Thyroid gland (tissue), 4 donors: ENCODE measurements at places on chromosomes 3 and 15. TPM values are rescaled to one million over a fixed set of nuclear protein-coding genes. Genes with fewer than 3 reads are reported as not detected.

Gene RAB7A
- 111 TPM for total RNA-seq

Gene PRSS50
- total RNA-seq: 2.5 TPM

Gene TBC1D2B
- total RNA-seq: 32.8 TPM

Gene MRPL3
- 121 TPM for total RNA-seq

Gene NPAP1
- total RNA-seq: 1.5 TPM

Gene GOLGA8O
- 2.6 TPM for total RNA-seq

Gene STRA6
- not detected for total RNA-seq

Gene FAH
- total RNA-seq: 30.2 TPM

Gene ANKDD1A
- 11.9 TPM for total RNA-seq

Gene ZIC4
- total RNA-seq: not detected

DNA sequence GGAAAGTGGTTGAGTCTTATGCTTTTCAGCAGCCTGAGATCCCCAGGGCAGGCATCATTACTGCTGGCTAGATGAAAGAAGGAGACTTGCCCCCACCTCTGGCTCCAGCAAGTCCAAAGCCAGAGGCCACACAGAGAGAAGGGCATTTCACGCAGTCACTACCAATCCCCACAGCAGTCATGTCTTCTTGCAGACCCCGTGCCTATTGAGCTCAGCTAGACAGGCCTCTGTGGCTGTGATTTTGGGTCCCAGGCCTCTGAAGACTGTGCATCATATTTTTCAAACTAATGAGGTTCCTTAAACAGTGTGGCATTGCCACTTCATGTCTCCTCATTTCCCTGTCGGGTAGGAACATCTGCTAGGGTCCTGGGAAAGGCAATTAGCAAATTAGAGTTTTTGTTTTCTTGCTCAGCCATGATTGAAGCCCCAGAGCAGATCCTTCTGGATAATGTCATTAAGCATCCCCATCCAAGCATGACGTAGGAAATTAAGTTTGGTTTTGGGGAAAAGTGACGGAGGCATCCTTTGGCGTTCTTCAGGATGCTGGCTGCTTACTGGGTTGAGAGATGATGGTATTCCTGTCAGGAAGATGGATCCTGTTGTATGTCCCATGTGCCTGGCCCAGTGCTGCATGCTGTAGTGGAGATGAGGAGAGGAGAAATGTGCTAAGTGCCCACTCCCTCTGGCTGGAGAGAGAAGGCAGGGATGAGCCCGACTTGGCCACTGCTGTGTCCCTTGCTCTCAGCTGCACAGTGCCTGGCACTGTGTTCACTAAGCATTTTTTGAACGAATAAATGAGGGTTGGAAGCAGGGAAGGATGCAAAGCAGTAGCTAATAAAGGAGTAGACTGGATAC lies 7.0 kb downstream of the SPSB4 start:
- H3K36me3 ChIP-seq: no peaks in the 10 kb centered on the region
- no peak overlapping the region for H3K27ac ChIP-seq
- H3K27me3 ChIP-seq: no peaks in the 10 kb centered on the region
- no peak overlapping the region for H3K4me3 ChIP-seq
- H3K4me1 ChIP-seq: no peaks in the 10 kb centered on the region

DNA sequence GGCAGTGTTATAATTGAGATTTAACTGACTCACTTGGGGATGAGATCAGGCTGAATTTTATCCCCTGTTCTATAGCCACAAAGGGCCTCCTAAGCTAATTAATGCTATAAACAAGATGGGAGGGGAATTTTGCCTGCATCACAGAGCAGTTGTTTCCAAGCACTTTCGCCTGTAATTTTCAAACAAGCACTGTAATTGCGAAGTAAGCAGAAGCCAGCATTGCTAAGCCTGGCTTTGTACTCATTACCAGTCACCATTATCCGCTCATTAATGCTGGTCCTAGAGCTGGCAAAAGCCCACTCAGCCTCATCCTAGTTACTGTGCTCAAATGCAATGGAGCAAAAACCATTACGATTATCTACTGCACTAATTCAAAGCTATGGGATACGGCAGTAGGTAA lies 356.6 kb upstream of the UBE2E2 start:
- DNase-seq: no peak
- no peaks in the 10 kb centered on the region for H3K36me3 ChIP-seq
- H3K27ac ChIP-seq: no peak overlapping the region
- no peaks in the 10 kb centered on the region for H3K27me3 ChIP-seq

- no peaks in the 10 kb centered on the region for H3K4me1 ChIP-seq
- H3K4me3 ChIP-seq: no peak overlapping the region
- H3K27ac ChIP-seq: no peak overlapping the region
- no peak for DNase-seq
- no peaks in the 10 kb centered on the region for H3K27me3 ChIP-seq
Measured at GRCh38 chr15:66948294-66948693, 117.1 kb upstream of the SMAD3 start.

- no peaks in the 10 kb centered on the region for H3K36me3 ChIP-seq
- no peak overlapping the region for H3K27ac ChIP-seq
- peak; percentile 33 for DNase-seq
- no peaks in the 10 kb centered on the region for H3K27me3 ChIP-seq
Measured at GRCh38 chr3:161413127-161413854, 42.0 kb upstream of the SPTSSB start.

DNA sequence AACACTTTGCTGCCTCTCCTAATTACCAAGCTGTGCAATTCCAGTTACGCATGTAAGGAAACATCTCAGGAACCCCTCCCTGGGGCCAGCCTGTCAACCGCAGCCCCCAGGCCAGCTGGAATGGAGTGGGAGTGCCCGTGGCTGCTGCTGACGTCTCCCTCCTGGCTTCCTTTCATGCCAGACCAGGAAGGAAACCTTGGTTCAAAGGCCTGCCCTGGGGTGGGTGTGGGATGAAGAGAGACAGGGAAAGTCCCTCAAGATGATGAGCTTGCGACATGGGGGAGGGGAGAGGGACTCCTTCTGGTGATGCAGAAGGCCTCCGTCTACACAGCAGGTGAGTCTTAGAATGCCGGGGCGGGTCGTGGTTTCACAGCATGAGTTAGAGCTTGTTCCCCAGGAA lies 11.4 kb upstream of the CYP11A1 start:
- no peaks in the 10 kb centered on the region for H3K36me3 ChIP-seq
- H3K4me3 ChIP-seq: no peak overlapping the region
- no peaks in the 10 kb centered on the region for H3K27me3 ChIP-seq
- no peak for DNase-seq
- H3K27ac ChIP-seq: no peak overlapping the region

- H3K4me1 ChIP-seq: peaks cover 22% of the 10 kb centered on the region
- peak overlapping the region; percentile 61 for H3K27ac ChIP-seq
- no peaks in the 10 kb centered on the region for H3K36me3 ChIP-seq
- peak; percentile 57 for DNase-seq
Measured at GRCh38 chr3:55487381-55488241, 505 bp upstream of the WNT5A start.

GRCh38 chr3:131067983-131068382 lies 41.3 kb downstream of the NEK11 start:
- no peaks in the 10 kb centered on the region for H3K27me3 ChIP-seq
- no peaks in the 10 kb centered on the region for H3K4me1 ChIP-seq
- no peak overlapping the region for H3K4me3 ChIP-seq
- H3K27ac ChIP-seq: no peak overlapping the region

- H3K27ac ChIP-seq: no peak within 1 kb of the TSS
- H3K4me3 ChIP-seq: no peak within 1 kb of the TSS
- H3K4me1 ChIP-seq: no peaks in the 10 kb centered on the region
- H3K27me3 ChIP-seq: no peaks in the 10 kb centered on the region
- H3K36me3 ChIP-seq: no peaks in the 10 kb centered on the region
Measured at GRCh38 chr3:116445311-116445841, at the start of gene LSAMP. TSS of gene LSAMP (minus strand) at chr3:116445487.

DNA sequence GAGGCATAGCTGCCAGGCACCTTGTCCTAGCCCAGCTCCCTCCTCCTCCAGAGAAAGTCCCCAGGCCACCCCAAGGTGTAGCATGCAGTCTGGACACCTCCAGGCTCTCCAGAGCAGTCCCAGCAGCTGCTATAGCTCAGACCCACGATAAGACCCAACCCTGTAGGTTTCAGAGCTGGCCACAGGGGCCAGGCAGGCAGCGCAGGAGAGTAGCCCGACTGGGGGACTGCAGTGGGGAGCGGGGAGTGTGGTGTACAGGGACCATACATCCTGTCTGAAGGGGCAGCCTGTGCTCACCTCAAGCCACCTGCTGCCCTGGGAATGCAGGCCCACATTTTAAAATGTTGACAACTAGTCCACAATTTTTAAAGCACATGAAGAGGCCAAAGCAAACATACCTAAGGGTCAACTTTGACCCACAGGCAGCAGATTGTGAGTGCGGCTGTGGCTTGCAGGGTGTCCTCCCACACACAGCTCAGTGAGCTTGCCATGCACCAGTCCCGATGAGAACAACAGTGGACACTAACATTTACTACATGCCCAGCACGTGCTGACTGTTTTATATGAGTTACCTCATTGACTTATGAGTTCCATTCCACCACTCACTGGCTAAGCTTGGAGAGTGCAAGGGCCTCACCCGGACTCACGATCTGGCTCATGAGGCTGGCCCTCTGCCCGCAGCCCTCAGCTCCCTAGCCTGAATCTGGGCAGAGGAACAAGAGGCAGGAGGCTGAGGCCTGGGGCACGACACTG lies 81.4 kb downstream of the DNAJB8 start:
- peak; percentile 93 for DNase-seq
- peaks cover 32% of the 10 kb centered on the region for H3K4me1 ChIP-seq
- H3K4me3 ChIP-seq: no peak overlapping the region
- peak overlapping the region; percentile 9 for H3K27ac ChIP-seq
- H3K36me3 ChIP-seq: no peaks in the 10 kb centered on the region

GRCh38 chr3:172840913-172841312 lies 90.4 kb downstream of the ECT2 start:
- H3K4me1 ChIP-seq: no peaks in the 10 kb centered on the region
- no peak for DNase-seq
- H3K27ac ChIP-seq: no peak overlapping the region
- no peak overlapping the region for H3K4me3 ChIP-seq
- no peaks in the 10 kb centered on the region for H3K27me3 ChIP-seq

DNA sequence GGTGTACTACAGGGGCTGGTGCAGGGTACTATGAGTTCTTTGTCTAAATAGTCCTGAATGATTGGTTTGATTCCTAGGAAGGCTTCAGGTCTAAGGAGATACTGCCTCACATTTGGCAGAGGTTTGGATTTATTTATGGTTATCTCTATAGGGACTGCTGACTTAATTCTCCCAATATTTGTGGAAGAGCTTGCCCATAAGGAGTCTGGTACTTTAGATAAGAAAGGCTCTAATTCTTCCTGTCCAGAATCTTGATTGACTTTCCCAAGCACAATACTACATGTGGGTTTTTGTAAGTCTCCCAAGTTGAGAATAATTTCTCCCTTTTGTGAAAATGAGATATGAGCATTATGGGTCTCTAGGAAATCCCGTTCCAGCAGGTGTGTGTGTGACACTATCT lies 36.7 kb upstream of the AP4E1 start:
- no peaks in the 10 kb centered on the region for H3K4me1 ChIP-seq
- no peak overlapping the region for H3K4me3 ChIP-seq
- H3K36me3 ChIP-seq: no peaks in the 10 kb centered on the region

GRCh38 chr15:98433346-98433745 lies 215.0 kb upstream of the IGF1R start:
- no peaks in the 10 kb centered on the region for H3K4me1 ChIP-seq
- no peaks in the 10 kb centered on the region for H3K27me3 ChIP-seq
- H3K4me3 ChIP-seq: no peak overlapping the region
- no peaks in the 10 kb centered on the region for H3K36me3 ChIP-seq
- no peak overlapping the region for H3K27ac ChIP-seq
- DNase-seq: no peak

- H3K27me3 ChIP-seq: no peaks in the 10 kb centered on the region
- H3K36me3 ChIP-seq: no peaks in the 10 kb centered on the region
- H3K27ac ChIP-seq: peak overlapping the region; percentile 58
- peaks cover 31% of the 10 kb centered on the region for H3K4me1 ChIP-seq
Measured at GRCh38 chr15:80615783-80616391, 79.2 kb upstream of the ABHD17C start.

DNA sequence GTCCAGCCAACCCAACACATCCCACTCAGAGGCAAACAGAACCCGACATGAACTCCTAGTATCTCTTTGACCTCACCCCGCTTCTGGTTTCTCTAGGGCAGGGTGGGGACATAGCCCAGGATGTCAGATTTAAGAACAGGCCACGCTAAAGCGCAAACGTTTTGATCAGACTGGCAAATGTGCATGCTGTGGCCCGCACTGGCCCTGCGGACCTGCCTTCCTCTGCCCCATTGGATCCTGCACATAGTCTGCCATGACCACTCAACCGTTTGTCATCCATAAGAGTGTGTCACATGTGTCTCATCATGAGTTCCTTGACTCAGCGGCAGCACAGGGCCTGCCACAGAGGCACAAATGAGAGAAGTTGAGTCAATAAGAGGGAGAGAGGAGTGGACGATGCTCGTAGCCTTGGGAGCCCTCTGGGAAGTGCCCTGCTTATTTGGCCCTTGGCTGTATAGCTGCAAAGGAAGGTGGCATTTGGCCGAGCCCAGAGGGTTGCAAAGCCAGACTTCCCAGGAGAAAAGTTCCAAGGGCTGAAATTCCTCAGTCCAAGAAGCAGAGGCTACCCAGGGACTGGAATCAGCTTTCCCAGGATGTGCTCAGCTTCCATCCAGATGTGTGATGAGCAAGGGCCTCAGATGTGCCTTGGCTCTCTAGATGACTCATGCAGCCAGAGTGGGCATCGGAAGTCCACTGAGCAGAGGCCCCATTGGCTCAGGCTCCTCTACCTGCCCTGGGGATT lies 55.5 kb upstream of the SLCO2A1 start:
- no peaks in the 10 kb centered on the region for H3K4me1 ChIP-seq
- no peak overlapping the region for H3K4me3 ChIP-seq
- H3K27ac ChIP-seq: no peak overlapping the region
- no peak for DNase-seq
- H3K36me3 ChIP-seq: no peaks in the 10 kb centered on the region

GRCh38 chr15:70855764-70856163 lies 1.8 kb upstream of the LARP6 start:
- H3K27ac ChIP-seq: no peak overlapping the region
- no peaks in the 10 kb centered on the region for H3K27me3 ChIP-seq
- no peaks in the 10 kb centered on the region for H3K36me3 ChIP-seq
- DNase-seq: no peak
- H3K4me1 ChIP-seq: peaks cover 40% of the 10 kb centered on the region

DNA sequence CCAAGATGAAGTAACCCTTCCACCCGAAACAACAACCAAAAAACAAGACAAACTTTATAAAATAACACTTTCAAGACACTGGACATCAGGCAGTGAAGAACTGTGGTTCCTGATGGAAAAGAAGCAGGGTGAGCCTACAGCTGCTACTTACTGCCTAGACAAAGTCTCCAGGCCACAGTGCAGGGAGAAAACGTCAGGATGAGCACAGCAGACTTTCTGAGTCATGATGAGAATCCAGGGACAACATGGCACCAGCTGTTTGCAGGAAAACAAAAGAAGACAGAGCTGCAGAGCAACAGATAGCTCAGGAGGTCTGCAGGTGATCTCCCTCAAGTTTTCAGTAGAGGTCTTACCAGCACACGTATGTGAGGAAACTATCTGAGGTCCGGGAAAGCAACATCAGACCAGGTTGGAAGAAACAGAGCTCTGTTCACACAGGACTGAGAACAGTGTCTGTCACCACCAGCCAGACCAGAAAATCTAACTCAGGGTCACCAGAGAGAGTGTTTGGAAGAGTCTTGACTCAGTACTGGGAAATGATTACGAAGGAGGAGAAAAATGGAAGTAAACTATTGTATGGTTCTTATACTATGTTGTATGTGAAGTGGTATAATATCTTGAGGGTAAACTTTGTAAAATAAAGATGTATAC lies 108.9 kb downstream of the ANO10 start:
- no peaks in the 10 kb centered on the region for H3K27me3 ChIP-seq
- no peaks in the 10 kb centered on the region for H3K36me3 ChIP-seq
- no peak for DNase-seq
- no peaks in the 10 kb centered on the region for H3K4me1 ChIP-seq
- H3K27ac ChIP-seq: no peak overlapping the region

GRCh38 chr3:115476472-115476871 lies 146.8 kb upstream of the GAP43 start:
- no peaks in the 10 kb centered on the region for H3K36me3 ChIP-seq
- no peak for DNase-seq
- H3K27ac ChIP-seq: no peak overlapping the region
- no peaks in the 10 kb centered on the region for H3K4me1 ChIP-seq
- H3K4me3 ChIP-seq: no peak overlapping the region
